ENCODE measurements at places on chromosomes 2 and 18.

DNA sequence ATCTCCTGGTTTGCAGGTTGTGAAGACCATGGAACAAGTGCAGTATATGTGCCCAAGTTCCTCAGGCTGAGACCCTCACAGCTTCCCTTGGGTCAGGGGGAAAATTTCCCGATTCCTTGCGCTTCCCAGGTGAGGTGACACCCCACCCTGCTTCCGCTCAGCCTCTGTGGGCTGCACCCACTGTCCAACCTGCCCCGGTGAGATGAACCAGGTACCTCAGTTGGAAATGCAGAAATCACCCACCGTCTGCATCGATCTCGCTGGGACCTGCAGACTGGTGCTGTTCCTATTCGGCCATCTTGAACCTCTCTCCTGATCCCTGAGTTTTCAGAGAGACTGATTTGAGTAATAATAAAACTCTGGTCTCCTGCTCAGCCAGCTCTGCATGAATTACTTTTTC lies 30.6 kb downstream of the CHCHD5 start:
- no peak for DNase-seq

DNA sequence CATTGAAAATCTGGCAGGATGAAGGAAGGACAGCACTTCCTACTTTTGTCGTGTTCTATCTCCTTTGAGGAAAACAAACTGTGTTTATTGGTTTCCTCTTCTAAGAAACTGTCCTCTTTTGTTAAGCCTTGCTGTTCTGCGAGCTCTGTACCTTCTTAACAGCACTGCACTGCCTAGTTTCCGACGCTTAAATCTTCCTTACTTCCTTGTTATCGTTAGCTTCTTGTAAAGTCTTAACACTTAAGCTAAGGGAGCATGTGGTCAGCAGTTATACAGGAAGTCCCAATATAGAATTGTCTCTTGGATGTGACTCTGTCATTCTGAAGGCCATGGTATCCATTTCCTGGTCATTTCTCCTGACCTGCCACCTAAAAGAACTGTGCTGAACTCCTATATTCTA lies 552.8 kb upstream of the NRP2 start:
- DNase-seq: no peak

DNA sequence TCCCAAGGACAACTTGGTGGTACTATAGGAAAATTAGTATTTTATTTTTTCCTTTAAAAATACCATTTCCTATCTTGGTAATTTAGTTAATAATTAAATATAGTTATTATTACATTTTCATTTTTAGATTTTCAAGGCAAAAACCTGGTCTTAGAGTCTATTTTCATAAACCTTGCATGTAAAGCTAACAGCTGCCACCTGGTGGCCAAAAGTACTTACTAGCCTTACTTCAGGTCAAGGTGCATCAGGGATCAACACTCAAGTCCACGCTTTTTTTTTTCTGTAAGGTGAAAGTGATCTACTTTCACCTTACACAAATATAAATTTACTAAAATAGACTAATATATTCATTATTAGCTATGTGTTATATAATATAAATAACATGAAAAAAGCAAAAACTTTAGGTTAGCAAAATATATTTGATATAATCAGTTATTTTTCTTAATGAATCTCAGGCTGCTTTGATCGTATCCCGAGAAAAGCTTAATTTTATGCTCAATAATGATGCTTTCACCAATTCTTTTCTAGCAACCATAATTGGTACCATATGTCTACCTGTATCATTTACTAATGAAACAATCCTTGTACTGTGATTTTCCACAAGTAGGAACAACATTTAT lies 62.5 kb downstream of the RELCH start:
- DNase-seq: peak; percentile 78

GRCh38 chr18:11400703-11401102 lies 208.7 kb upstream of the SLC35G4 start:
- no peak for DNase-seq

- DNase-seq: no peak
Measured at GRCh38 chr2:152089238-152089637, 9.6 kb downstream of the CACNB4 start.

- DNase-seq: peak; percentile 82
Measured at GRCh38 chr2:62176801-62177200, 19.1 kb upstream of the B3GNT2 start.

DNA sequence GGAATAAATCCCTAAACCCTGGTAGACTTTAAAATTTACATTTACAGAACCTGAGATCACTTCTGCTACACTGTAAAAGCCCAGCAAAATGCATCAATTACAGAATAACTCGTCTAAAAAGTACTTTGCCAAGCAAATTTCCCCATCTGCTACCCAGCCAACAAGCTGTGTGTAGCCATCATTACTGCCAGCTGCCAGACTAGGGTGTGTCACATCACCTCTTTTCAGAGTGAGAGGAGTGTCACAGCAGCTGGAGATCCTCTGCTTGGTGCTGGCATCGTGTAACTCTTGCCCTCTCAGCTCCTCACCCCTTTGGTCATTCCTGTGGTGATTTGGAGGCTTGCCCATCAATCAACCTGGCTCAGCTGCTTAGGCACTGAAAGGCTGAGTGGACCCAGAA lies 340.4 kb upstream of the MMADHC start:
- no peak for DNase-seq

DNA sequence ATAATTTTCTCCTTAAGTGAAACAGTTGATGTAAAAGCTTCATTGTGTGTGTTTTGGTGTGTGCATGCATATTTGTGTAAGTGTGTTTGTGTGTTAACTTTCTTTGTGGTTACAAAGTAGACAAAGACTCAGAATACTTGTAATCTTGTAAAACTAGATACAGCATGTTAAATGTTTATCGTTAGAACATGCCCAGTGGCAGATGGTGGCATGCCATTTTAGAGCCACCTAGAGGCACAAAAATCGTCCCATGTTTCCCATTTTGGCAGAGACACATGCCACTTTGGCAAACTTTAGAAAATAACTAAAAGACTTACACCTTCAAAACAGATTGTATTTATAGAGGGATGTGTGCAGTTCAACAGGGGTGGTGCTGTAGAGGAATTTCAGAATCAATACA lies 224.1 kb downstream of the LRP1B start:
- DNase-seq: no peak

GRCh38 chr2:169222665-169223064 lies 139.7 kb downstream of the LRP2 start:
- no peak for DNase-seq

- no peak for DNase-seq
Measured at GRCh38 chr2:70947556-70948184, 12.0 kb downstream of the ATP6V1B1 start.

DNA sequence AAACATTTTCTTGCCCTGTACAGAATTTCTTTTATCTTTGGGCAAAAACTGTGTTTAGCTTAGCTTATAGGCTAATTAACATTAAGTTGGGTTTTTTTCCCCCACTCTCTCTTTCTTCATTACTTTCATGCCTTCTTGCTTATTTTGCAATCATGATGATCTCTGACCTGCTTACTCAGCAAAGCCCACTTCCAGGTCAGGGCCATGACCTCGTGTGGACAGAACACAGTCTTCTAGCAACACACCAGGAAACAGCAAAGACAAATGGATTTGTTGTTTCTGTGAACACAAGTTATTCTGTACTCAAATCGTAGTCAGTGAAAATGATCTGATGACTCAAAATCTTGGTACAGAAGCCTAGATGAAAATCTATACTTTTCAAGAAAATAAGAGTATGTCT lies 60.7 kb downstream of the SPATS2L start:
- no peak for DNase-seq

DNA sequence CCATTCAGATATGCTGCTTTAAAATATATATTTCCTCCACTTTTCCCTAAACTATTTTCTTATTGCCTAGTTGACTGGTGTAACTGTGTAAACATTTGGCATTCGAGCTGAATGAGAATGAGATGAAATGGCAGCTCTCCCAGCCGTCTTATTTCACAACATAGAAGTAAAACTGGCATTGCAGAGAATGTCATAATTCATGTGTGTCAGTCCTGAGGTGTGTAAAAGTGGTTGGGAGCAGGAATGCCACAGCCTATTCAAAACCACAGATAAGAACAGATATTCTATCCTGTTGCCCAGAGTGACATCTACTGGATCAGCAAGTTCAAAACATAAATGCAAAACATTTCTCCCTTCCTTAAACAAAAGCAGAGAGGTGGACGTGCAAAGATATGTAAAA lies 565.5 kb upstream of the CHAC2 start:
- no peak for DNase-seq

DNA sequence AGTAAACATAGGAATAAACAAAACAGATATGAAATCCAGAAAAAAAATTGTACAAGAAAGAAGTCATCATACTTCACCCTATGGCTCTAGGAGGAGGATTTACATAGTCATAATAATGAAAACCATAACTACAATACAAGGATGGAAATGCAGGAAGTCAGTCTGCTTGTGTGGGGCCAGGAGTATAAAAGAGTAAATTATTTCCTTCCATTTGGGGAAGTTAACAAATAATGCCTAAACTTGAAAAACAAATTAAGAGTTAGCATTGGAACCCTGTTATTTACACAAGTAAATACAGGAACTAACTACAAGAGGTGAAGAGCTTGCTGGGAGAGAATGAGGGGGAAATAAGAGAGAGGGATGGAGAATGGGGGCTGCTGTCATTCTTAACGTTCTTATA lies 15.4 kb downstream of the TMEM163 start:
- DNase-seq: no peak

DNA sequence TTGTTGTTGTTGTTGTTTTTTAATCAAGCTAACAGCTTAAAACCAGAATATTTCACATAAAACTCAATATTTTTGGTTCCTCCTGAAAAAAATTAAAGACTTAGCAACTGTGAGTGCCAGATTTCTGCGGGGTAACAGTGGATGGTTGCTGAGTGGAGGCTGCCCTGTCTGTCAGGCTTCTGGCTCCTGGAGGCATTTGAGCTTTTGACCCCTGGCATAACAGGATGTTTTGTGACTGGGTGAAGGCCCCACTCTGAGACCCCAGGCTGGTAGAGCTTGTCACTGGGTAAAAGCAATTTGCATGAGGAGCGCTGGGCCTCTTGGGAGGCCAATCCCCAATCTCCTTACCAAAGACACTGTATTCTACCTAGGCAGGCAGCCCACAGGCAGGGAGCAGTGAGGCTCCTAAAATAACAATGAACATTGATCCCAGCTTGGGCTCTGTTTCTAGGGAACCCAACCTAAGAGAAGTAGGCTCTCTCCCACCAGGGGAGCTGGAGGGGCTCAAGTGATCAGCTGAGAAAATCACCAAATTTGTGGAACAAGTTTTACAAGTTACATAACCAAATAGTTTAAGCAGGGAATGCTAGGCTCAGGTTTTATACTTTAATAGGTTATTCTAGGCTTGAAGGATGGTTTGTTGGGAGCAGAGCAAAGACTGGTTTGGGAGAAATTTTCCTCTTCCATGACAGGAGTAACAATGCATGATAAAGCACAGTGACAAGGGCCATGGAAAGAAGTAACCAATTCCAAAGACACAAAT lies 5.9 kb upstream of the SPRED2 start:
- no peak for DNase-seq

GRCh38 chr2:25521126-25521525 lies 152.3 kb downstream of the DTNB start:
- DNase-seq: no peak

GRCh38 chr2:149027590-149028250 lies 10.8 kb upstream of the LYPD6B start:
- DNase-seq: no peak

- DNase-seq: no peak
Measured at GRCh38 chr2:171531291-171531690, 9.0 kb downstream of the CYBRD1 start.

GRCh38 chr2:46377666-46378560 lies 80.7 kb downstream of the EPAS1 start:
- DNase-seq: no peak

DNA sequence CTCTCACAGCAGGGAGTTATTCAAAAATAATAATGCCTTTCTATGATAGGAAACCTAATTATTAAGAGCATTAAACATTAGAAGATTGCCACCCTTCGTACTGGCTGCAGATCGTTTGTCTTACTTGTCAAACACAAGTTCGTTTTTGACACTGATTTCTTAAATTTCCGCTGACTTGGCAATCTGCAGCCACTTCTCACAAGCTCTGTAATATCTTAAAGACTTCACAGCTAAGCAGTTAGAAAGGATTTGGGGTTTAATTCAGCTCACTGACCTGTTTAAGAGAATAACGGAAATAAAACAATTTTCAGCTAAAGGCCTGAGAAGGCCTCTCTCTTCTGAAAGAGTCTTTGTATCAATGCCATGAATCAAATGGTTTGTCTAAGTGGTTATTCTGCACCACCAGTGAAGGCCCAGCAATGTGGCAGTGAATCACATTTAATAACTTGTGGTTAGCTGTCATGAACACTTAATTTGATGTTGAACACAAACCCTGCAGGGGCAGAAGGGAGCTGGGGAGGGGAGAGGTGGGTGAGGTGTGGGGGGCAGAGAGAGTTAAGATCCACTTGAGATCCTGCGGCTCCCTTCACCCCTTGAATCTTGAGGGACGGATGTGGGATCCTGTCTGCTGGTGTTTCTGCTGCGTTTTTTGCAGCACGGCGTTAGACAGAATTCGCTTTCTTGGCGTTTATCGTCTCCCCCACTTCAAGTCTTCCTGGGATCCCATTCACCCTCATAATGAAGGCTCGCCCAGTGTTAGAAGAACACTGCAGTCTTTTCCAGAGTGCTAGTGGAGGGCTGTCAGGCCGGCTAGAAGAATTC lies 145.4 kb upstream of the SATB2 start:
- no peak for DNase-seq

- no peak for DNase-seq
Measured at GRCh38 chr2:207676827-207677354, 34.5 kb upstream of the CCNYL1 start.

- no peak for DNase-seq
Measured at GRCh38 chr2:158518084-158518483, 61.3 kb downstream of the PKP4 start.

DNA sequence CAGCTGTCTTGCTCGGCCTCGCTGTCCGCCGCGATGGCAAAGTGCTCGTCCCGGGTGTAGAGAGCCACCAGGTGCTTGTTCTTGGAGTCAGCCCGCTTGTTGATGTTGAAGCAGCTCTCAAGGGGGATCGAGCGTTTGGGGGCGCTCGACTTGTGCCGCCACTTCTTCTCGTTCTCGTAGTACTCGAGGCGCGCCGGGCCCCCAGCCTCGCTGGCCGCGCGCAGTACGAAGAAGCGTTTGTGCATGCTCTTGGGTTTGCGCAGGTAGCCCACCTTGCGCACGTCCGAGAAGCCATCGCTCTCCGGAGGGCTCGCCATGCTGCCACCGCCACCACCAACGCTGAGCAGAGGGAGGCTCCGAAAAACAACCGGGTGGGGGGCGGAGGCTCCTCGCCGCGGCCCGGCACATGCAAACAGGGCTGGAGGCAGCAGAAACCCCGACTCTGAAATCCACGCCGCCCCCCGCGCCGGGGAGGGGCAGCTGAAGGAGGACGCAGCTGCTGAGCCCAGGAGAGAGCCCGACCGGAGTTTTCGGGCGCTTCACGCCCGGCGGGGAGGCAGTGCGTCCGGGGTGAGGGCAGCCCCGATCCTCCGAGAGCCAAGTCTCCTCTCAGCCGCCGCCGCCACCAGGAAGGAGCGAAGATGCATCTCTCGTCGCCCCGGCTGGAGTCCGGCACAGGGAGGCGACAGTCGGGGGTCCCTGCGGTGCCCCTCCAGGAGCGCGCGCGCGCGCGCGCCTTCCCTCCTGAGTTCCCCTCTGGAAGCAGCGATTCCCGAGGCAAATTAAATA lies 1.0 kb downstream of the IRS1 start:
- DNase-seq: no peak

- DNase-seq: no peak
Measured at GRCh38 chr18:56541340-56541739, 97.1 kb downstream of the TXNL1 start.

Measured in hematopoietic multipotent progenitor cell treated with erythropoietin and hydrocortisone succinate and interleukin-3 and kit ligand, for 15 days (in vitro differentiated cells).